ENCODE measurements at places on chromosomes 11 and 22. TPM values are rescaled to one million over a fixed set of nuclear protein-coding genes. Genes with fewer than 3 reads are reported as not detected.

DNA sequence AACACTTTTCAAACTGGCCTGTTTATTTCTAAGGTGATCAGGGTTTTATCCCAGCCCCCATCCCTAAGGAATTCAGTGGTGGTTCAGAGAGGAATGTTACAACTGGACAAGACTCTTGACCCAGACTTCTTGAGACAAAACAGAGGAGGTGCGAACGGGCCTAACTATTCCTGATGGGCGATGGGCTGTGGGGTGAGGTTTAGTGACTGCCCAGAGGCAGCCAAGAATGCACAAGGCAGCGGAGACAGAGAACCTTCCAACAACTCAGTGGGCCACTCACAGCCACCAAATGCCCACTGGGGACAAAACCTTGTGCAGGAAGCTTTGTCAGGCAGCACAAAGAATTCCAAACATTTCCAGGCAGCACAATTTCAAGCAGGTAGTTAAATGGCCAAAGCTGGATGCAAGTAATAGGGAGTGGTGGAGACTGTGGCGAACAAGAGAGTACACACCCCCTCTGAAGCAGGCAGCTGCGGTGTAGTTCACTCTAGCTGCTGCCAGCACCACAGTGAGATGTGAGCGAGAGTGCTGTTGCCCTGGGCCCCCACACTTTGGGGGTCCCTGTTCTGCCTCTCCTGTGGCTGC is 29.2 kb downstream of the SCUBE1 start:
- H3K27me3 ChIP-seq = no peaks in the 10 kb centered on the region
- H3K36me3 ChIP-seq = no peaks in the 10 kb centered on the region
- DNase-seq = no peak
- no peak overlapping the region for H3K4me3 ChIP-seq
- no peak overlapping the region for H3K27ac ChIP-seq
- no peaks in the 10 kb centered on the region for H3K4me1 ChIP-seq

DNA sequence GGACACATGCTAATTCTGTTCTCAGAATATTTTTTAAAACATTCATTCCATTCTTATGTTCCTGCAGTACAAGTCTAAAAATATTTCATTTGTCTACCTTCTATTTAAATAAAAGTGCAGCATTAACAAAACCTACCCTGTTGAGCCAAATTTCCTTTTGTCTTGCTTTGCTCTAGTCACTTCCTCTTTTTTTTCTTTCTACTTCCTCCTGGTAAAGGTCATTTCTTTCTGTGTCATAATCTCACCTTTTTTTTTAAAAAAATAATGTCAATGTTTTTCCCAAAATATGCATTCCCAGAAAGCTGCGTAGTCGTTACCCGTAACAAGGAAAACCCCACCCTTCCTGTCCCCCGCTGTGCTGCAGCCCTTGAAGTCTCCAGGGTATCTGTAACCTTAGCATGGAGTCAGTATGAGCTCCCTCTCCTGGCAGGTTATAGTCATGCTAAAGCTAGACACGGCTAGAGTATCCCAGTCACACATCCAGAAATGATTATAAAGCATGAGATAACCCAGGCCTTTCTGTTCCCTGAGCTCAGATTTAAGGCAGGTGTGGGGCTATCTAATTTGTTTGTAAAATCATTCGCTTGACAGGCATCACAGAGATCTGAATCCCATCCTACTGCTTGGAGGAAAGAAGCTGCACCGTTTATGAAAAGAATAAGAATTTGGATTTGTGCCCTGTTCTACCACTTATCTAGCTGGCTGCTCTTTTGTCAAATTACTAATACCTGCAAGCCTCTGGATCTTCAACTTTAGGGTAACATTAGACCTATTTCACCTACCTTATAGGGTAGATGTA is 51.1 kb upstream of the EED start:
- H3K4me1 ChIP-seq = peaks cover 11% of the 10 kb centered on the region
- H3K27me3 ChIP-seq = no peaks in the 10 kb centered on the region
- H3K27ac ChIP-seq = peak overlapping the region; percentile 9
- DNase-seq = peak; percentile 73
- no peaks in the 10 kb centered on the region for H3K36me3 ChIP-seq
- H3K4me3 ChIP-seq = peak overlapping the region; percentile 39

DNA sequence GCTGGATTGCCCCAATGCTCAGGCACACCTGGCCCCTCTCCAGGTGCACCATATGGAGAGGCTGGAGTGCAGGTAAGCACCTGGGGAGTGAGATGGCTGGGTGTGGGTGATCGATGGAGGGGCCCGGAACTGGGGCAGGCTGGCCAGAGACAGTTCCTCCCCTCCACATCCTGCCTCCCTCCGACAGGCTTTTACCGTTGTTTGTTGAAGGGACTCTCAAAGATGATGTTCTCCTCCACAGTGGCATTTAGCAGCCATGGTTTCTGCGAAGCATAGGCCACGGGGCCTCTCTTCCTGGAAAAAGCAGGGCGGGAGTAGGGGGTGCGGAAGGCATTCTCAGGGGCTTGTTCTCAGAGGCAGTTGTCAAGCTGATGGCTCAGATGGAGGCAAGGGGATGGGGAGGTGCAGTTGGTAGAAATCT is 25.9 kb upstream of the KCNJ11 start:
- no peak overlapping the region for H3K4me3 ChIP-seq
- DNase-seq = no peak
- no peaks in the 10 kb centered on the region for H3K4me1 ChIP-seq
- H3K36me3 ChIP-seq = no peaks in the 10 kb centered on the region

GRCh38 chr22:36359470-36359996 is 28.2 kb downstream of the MYH9 start:
- no peak overlapping the region for H3K4me3 ChIP-seq
- peaks cover 100% of the 10 kb centered on the region for H3K4me1 ChIP-seq
- no peak for DNase-seq
- peak overlapping the region; percentile 55 for H3K27ac ChIP-seq
- H3K27me3 ChIP-seq = no peaks in the 10 kb centered on the region
- H3K36me3 ChIP-seq = no peaks in the 10 kb centered on the region

DNA sequence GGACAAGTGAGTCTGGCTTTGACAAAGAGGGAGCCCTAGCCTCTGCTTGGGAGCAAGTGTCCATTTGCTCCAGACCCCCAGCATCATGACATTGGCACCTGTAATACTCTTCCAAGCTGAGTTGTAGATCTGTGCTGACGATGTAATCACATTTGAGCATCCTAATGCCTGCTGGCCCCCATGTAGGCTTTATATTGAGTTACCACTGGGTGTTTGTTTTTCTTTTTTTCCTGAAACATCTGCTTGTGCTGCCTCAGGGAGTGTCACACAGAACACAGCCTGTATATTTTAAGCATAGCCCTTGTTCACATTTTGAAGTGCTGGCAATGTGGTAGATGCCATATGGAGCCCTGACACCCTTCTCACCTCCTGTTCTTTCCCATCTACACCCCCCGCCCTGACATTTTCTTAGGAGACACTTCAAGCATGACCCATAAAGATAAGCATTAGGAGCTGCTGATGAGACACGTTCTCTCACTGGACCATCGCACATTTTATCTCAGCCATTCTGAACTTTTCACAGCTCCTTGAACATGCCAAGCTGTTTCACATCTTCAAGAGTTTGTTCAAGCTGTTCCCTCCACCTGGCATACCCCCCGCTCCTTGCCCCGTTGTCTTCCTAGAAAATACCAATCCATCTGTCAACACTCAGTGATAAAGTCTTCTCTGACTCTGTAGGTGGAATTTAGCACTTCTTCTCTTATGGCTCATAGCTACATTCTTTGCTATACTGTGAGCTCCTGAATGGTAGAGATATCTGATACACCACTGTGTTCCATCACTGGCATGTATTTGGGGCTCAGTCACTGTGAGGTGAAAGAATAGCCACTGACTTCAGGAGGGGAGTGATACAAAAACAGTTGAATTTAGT is 128.7 kb downstream of the TRIM44 start:
- H3K4me3 ChIP-seq = no peak overlapping the region
- no peaks in the 10 kb centered on the region for H3K27me3 ChIP-seq
- no peak overlapping the region for H3K27ac ChIP-seq
- no peaks in the 10 kb centered on the region for H3K4me1 ChIP-seq
- no peaks in the 10 kb centered on the region for H3K36me3 ChIP-seq

CD3D gene
- 343 TPM for total RNA-seq

OR51B5 gene
- total RNA-seq = not detected

DRD2 gene
- total RNA-seq = not detected

BTBD18 gene
- total RNA-seq = not detected

RFPL3 gene
- total RNA-seq = not detected
